Germinal center (tissue), 1 donor: ENCODE measurements at places on chromosomes 13 and 19.
A peak's percentile ranks its signal among the peaks of the same experiment; 100 is the strongest.

DNA sequence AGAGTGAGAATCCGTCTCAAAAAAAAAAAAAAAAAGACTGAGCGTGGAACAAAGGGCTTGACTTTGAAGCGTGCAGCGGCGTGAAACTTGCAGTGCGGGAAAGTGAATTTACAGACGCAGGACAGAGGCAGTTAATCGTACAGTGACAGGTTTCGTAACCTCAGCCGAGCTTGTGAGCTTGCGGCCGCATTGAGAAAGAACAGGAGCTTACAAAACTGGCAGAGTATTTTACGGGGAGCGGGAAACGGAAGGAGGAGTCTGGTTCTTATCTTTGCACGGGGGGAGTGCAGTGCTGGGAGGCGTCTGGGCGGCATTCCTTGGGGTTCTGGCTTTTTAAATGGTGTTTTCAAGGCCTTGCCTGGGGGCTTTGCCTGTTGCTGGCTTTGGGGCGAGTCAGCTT is 6.0 kb upstream of the BSG start:
- no peak for DNase-seq

GRCh38 chr13:20080377-20081164 is 80.3 kb downstream of the GJA3 start:
- DNase-seq: no peak

DNA sequence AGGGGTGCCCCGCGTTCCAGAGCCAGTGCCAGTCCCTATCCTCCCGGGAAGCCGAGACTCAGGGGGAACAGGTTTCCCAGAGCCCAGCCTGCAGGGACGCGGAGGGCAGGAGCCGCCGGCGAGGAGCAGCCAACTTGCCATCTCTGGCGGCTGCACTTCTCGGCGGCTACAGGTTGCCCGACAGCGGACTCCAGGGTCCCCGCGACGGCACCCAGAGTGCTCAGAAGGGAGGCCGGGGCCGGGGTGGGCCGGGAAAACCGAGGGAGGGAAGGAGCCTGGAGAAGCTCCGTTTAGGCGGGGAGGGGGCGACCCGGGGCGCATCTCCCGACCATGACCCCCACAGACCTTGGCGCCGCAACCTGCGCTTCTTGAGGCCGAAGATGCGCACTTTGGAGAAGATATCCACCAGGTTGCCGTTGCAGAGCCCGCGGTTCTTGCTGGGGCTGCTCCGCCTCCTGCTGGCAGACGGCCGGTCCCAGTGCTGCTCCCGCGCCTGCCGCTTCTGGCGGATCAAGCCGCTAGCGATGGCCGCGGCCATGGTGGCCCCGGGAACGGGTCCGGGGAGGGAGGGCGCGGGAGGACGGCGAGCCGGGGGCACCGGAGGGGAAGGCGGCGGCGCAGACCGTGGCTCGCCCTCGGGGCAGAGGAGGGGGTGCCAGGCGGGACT is 463.8 kb downstream of the ITGBL1 start:
- peak; percentile 11 for DNase-seq

DNA sequence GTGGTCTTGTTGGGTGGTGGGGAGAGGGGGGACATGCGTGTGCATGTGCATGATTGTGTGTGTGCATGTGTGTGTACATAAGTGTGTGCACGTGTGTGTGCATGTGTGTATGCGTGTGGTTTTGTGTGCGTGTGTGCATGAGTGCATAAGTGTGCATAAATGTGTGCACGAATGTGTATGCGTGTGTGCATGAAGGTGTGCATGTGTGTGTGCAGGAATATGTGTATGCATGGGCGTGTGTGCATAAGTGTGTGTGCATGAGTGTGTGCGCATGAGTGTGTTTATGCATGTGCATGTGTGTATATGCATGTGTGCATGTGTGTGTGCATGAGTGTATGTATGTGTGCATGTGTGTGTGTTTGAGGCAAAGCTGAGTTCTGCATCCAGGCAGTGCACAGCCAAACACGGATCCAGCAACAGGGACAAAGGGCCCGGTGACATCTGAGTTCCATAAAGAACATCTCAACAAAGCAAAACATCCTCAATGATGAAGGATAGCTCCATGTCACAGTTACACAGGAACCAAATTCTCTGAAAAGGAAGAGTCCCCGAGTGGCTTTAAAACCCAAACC is 86.0 kb upstream of the FARP1 start:
- no peak for DNase-seq

- peak; percentile 63 for DNase-seq
Measured at GRCh38 chr19:14563989-14564651, 7.7 kb downstream of the NDUFB7 start.

- no peak for DNase-seq
Measured at GRCh38 chr19:7981199-7981598, 24.2 kb downstream of the ELAVL1 start.

GRCh38 chr13:23504180-23504579 is 66.0 kb upstream of the TNFRSF19 start:
- DNase-seq: no peak

- DNase-seq: no peak
Measured at GRCh38 chr13:47039106-47039505, 142.3 kb upstream of the HTR2A start.

DNA sequence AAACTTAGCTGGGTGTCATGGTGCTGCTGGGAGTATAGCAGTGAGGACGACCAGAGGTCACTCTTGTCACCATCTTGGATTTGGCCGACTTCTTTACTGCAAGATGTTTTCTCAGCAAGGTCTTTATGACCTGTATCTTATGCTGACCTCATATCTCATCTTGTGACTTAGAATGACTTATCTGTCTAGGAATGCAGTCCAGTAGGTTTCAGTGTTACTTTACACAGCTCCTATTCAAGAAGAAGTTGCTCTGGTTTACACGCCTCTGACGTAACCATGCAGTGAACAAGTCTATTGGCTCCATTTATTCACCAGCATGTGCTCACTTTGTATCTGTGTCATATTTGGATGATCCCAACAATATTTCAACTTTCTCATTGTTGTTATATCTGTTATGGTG is 26.7 kb downstream of the ZNF850 start:
- DNase-seq: no peak
